ENCODE measurements at places on chromosomes 7 and 10.

DNA sequence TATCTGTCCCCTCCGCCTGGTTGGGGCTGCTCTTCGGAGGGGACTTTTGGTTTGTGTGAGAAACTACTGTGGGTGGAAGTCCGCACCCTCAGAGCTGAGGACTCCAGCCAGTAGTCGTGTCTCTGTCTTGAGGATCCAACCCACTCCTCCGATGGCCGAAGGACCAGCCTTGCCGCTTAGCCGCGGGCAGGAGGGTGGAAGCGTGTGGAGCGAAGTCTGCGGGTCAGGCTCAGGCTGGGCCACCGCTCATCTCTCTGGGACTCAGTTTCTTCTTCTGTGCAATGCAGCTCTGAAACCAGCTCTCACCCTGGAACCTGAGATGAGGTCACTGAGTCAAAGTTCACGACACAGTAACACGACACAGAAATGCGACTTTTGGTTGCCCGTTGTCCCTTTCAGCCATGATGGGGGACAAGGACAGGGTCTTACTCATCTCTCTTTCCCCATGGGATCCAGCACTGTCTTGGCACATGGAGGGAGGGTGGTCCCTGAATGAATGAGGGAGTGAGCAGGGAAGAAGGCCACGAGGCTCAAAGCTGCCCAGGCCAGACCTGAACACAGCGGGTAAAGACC lies 133.3 kb upstream of the PODXL start:
- DNase-seq = no peak

DNA sequence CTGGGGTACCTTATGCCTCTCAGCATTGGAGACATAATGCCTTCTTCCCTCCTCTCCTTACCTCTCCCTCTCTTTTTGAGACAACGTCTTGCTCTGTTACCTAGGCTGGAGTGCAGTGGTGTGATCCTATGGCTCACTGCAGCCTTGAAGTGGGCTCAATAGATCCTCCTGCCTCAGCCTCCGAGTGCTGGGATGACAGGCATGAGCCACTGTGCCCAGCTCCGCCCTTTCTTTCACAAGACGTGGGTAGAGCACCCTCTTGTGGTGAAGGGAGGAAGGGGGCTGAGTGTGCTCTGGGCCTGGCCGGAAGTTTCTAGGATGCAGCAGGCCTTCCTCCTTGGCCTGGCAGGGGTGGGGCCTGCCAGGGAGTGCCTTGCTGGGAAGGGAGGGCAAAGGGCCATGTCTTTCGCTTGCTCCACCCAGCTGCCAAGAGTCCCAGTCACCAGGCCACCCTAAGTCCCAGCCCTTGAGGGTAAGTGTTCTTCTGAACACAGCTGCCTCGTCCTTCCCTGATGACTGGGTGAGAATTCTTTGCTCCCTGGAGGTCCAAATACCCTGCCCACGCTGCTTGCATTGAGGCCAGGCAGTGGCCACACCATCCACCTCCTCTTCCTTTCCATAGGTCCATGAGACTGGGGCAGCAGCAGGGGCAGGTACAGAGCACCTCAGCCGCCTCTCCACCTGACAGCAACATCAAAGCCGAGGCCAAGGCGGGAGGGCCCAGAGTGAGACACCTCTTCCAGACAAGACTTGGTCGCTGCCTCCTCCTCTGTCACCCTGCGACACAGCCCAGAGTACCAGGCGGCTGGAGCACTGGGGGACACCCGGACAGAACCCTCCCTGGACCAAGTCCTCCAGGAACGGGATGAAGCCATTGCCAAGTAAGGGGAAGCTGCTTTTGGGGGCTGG lies 3.7 kb downstream of the ABHD11 start:
- peak; percentile 83 for DNase-seq

GRCh38 chr10:11285171-11285570 lies 267.5 kb downstream of the CELF2 start:
- DNase-seq = no peak

GRCh38 chr7:138000081-138000701 lies 1.7 kb downstream of the CREB3L2 start:
- DNase-seq = no peak

DNA sequence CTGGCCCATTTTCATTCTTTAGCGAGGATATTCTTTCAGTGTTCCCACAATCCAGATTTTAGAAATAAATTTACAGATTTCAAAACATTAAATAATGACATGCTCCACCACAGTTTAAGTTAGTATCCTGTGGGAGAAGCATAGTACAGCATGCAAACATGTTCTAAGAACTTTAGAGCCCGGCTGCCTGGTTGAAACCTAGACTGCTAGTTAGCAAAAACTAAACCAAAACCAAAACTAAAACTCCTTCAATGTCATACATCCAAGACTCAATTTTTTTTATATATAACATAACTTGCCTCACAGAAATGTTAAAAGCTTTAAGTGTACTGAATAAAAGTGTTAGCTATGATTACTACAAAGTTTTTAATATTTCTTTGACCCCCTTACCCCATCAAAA lies 17.0 kb downstream of the TRA2A start:
- DNase-seq = no peak

DNA sequence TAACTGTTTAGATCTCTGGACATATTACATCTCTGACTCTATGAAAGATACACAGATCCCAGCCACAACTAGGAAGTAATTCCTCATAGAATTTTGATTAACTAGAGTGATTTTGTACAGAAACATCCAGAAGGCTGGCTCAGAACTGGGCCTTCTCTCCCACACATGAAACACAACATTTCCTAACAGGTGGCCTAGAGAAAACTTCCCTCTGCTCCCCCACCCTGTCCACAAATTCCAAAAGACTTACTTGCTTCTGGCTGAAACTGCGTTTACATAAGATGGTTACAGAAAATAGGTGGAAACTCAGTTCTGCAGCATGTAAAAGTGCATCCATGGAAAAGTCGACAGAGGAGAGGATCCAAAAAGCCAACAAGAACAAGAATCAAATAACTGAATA lies 132.9 kb downstream of the FZD1 start:
- DNase-seq = no peak

- DNase-seq = no peak
Observed at GRCh38 chr7:51175316-51175991, 141.2 kb downstream of the COBL start.

DNA sequence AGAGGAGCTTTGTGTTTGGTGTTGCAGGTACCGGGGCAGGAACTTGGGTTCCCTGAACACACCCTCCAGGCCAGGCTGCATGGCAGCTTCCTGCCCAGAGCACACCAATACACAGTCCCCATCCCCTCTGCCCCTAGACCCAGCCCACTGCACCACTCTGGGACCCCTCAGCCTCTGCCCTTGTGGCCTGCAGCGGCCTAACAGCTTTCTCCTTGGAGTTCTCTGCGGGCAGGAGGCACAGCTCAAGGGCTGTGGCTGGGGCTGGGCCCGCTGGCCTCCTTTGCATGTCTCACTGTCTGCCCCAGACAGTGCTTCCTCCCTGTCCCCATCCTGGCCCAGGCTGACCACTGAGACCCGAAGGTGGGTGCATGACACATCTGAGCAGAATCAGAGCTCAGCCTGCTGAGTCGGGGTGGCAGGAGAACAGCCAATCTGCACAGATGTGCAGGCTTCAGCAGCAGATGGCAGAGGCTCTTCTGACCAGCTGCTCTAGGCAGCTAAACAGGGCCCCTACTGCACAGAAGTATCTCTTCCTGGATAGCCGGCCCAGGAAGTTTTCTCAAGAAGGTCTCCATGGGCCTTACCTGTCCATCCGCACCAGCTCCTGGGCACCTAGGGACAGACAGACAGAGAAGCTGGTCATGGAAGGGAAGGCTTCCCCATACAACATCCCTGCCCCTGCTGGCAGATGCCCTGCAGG lies 20.8 kb downstream of the VSIR start:
- DNase-seq = no peak

GRCh38 chr7:157464111-157464970 lies 127.5 kb downstream of the DNAJB6 start:
- no peak for DNase-seq

GRCh38 chr10:97729014-97729413 lies 7.9 kb upstream of the ZFYVE27 start:
- DNase-seq = no peak

GRCh38 chr7:70694971-70695794 lies 436.8 kb upstream of the GALNT17 start:
- no peak for DNase-seq

DNA sequence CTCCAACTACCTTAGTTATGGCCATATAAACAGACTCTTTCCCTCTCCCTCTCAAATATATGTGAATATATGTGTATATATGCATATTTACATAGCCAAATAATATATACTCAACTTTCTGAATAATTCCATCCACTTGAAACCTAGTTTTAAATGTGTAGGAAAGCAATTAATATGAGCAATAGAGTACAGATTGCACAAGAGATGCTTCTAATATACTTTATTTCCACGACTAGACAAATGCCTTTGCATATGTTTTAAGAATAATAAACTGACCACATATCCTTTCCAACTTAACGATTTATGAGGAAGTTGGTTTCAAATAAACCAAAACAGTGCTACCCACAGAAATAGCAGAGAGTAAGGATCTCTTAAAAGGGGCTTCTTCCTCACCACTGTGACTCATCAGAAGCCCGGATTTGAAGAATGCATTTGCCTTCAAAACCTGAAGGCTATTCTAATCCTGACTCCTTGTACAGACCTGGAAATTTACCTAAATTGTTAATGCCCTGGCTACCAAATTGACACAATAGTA lies 266.3 kb downstream of the AHR start:
- DNase-seq = no peak

DNA sequence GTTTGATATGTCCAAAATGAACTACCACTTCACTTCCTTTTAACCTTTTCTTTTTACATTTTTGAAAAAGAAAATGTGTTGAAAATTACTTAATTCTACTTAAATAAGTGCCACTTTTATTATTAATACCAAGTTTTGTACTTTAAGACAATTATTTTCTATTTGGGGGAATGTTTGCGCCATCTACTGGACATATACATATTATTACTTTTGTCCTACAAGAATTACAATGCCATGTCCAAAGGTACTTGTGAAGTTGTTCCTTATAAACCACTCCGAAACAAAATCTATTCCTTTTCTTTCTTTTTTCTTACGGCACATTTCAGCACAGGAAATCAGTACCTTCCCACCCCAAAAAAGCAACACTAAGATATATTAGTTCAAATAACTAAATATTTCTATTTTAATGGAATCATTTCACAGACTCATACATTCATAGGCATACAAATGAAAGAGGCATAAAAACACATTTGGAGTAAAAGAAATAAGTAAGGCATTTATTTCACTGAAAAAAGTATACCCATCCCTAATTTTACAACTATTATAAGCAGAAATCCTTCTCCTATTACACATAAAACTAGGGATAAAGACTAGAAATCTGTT lies 169.9 kb downstream of the RNF133 start:
- DNase-seq = no peak

- no peak for DNase-seq
Observed at GRCh38 chr7:98252425-98253054, 508 bp upstream of the TECPR1 start.

DNA sequence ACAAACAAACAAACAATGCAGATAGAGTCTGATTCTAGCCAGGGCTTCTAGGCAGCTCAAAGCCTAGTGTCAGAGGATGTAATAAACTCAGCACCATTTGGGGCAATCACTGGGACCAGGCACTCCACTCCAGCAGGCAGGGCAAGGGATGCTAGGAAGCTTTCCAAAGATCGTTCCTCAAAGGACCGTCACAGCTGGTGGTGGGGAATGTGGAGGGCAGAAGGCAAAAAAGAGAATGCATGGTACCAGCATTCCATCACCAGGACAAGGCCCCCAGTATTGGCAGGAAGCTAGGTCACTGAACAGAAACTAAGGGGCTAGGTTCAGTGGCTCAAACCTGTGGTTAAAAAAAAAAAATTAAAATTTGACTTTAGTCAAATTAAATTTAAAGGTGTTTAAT lies 94.2 kb downstream of the CUL2 start:
- DNase-seq = no peak

Data from stimulated activated CD4-positive, alpha-beta T cell treated with anti-CD3 and anti-CD28 coated beads, Interleukin-2, amount 100 ng/mL, for 24 hours (primary cell).